Hepatocyte (in vitro differentiated cells): ENCODE measurements at places on chromosomes 12 and 14. TPM values are rescaled to one million over a fixed set of nuclear protein-coding genes. Genes with fewer than 3 reads are reported as not detected.
A peak's percentile ranks its signal among the peaks of the same experiment; 100 is the strongest.

GRCh38 chr14:97380539-97380941 is 583.4 kb downstream of the VRK1 start:
- DNase-seq = peak; percentile 33

GRCh38 chr12:72084061-72084460 is 145.4 kb downstream of the TPH2 start:
- no peak for DNase-seq

GRCh38 chr12:96902076-96902475 is 5.0 kb upstream of the NEDD1 start:
- no peak for DNase-seq

GRCh38 chr14:28952161-28952560 is 185.6 kb downstream of the FOXG1 start:
- no peak for DNase-seq

Gene FAM181A
- not detected in 2 replicates for total RNA-seq

Gene FOS
- total RNA-seq = 657 and 865 TPM in 2 replicates

DNA sequence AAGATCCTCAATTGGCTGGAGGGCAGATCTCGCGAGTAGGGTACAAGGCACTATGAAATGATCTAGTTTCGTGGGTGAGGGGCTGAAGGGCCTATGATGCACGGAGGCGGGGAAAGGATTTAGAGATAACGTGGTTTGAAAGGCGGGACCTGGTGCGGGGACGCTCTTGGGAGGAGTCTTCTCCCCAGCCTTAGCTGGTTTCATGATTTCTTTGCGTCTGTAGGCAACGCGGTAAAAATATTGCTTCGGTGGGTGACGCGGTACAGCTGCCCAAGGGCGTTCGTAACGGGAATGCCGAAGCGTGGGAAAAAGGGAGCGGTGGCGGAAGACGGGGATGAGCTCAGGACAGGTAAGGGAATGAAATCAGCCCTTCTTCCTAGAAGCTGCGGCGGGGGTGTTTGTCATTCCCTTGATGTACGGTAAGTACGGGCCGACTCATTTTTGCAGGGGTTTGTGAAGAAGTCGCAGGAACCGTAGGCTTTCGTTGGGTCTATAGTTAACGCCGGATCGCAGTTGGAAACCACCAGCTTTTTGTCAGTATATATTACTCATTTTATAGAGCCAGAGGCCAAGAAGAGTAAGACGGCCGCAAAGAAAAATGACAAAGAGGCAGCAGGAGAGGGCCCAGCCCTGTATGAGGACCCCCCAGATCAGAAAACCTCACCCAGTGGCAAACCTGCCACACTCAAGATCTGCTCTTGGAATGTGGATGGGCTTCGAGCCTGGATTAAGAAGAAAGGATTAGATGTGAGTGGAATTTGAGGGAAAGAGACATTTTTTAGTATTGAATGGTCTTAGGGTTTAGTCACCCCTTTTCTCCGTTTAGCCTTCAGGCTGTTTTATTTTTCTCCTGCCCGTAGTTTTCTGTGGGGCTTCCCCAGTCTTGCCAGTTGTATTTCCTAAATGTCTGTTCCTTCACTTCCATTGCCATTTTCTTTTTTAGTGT is 602 bp downstream of the APEX1 start:
- DNase-seq = peak; percentile 89

Gene NPFF
- not detected in 2 replicates for total RNA-seq

Gene LRP1
- total RNA-seq = 48.5 and 76.8 TPM in 2 replicates

Gene AP5M1
- 35.8 and 38.3 TPM in 2 replicates for total RNA-seq

Gene SALL2
- 9.6 and 11.8 TPM in 2 replicates for total RNA-seq

Gene ACVRL1
- 4.6 and 11.6 TPM in 2 replicates for total RNA-seq

Gene SERPINA12
- 0.60 TPM in 1 of 2 replicates, not detected in the other for total RNA-seq

GRCh38 chr14:65211341-65211987 is 109.1 kb upstream of the MAX start:
- DNase-seq = peak; percentile 29

- DNase-seq = no peak
Measured at GRCh38 chr14:77120771-77121743, 20.5 kb downstream of the ZDHHC22 start.

GRCh38 chr12:57826966-57827365 is 8.4 kb upstream of the AVIL start:
- DNase-seq = no peak

GRCh38 chr14:41650802-41651201 is 44.1 kb downstream of the LRFN5 start:
- no peak for DNase-seq

Gene RNASE1
- total RNA-seq = 61.0 and 84.5 TPM in 2 replicates

- DNase-seq = no peak
Measured at GRCh38 chr14:91388551-91388975, 29.1 kb downstream of the CCDC88C start.

DNA sequence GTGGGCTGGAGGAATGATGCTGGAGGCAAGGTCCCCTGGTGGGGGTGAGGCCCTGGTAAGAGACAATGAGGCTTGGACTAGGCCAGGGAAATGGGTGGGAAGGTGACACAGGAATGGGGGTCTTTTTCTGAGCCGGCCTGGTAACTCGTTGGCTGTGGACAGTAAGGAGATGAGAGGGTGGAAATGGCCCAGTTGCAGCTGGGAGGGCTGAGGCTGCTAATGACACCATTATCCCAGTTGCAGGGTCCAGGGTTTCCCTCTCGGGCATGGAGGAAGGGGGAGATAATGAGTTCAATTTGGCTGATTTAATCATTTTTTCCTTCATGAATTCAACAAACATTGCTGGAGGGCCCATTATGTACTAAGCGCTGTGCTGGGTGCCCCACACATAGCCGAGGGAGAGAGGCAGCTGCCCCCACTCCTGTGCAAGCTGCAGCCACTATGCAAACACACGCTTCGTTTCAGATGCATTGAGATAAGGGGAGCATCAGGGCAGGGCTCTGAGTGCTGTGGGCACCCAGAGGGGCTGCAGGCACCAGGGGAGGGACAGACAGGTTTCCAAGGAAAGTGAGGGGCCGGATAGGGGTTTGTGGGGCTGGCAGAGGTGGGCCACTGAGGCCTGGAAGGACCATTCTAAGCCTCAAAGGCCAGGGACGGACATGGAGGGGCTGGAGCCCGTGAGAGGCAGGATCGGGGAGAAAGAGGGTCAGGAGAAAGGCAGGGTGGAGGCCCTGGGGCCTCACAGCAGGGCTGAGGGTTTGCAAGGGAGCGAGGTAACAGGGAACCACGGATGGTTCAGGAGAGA is 43.2 kb upstream of the MEG3 start:
- DNase-seq = no peak

Gene CLEC6A
- total RNA-seq = not detected in 2 replicates

Gene DAAM1
- 23.1 and 23.7 TPM in 2 replicates for total RNA-seq

GRCh38 chr12:54182981-54183380 is 5.8 kb downstream of the SMUG1 start:
- no peak for DNase-seq

Gene OS9
- total RNA-seq = 303 and 366 TPM in 2 replicates

GRCh38 chr14:75715926-75716780 is 55.1 kb downstream of the TTLL5 start:
- no peak for DNase-seq

Gene PNN
- 30.9 and 34.8 TPM in 2 replicates for total RNA-seq

GRCh38 chr14:72515779-72516770 is 377.8 kb downstream of the DPF3 start:
- no peak for DNase-seq

DNA sequence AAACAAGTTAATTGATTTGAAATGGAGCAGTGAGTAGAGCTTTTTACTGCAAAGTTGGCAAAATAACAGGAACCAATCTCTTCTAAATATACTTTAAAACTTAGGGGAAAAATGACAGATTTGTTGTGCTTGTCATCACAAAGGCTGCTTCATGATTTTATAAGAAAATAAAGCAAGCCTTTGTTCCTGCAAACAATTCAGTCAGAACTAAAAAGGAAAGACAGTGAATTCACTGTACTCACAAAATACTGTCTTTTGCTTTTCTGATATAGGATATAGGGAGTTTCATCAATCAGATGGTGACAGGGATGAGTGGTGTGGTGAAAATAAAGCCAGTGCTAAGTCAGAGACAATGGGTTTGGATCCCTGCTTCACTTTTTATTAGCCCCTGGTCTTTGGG is 126.0 kb downstream of the HELB start:
- no peak for DNase-seq

GRCh38 chr12:20557096-20557495 is 138.0 kb upstream of the SLCO1C1 start:
- DNase-seq = no peak

Gene SOAT2
- 18.9 and 21.8 TPM in 2 replicates for total RNA-seq

DNA sequence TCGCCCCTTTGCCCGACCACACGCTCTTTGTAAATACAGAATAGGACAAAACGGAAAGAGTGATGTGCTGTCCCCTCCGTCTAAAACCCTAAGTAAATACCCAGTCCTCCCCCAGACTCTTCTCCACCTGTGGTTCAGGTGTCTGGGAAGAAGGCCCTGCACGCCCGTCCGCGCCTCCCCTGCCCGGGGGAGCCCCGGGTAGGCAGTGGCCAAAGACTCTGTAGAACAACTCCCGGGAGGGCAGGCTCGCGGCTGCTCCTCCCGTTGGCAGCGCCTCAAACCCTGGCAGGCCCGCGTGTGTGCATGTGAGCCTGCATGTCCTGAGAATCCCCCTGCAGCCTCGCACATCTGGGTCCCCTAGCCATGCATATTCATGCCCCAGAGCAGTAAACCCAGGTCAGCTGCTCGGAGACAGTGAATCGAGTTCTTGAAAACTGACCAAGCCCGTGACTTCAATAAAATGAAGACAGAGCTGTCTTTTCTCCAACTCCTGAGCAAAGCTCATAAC is 165.8 kb downstream of the MON2 start:
- DNase-seq = peak; percentile 55

Gene SLC41A2
- 42.8 and 48.2 TPM in 2 replicates for total RNA-seq

Gene STK38L
- total RNA-seq = 34.2 and 36.7 TPM in 2 replicates

DNA sequence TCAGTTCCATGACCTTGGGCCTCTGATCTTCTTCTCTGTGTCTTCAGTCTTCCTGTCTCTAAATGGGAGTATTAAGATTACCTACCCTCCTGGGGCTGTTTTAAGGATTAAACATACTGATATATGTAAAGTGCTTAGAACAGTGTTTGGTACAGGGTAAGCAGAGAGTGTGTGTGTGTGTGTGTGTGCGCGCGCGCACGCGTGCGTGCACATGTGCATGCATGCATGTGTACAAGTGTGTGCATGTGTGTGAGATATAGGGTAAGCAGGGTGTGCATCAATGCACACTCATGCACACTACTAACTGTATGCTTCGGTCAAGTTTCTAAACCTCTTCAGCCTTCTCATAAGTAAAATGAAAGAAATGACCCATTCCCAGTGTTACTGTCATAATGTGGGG is 196.6 kb downstream of the NTF3 start:
- DNase-seq = no peak

GRCh38 chr12:13350946-13351345 is 154.4 kb downstream of the EMP1 start:
- DNase-seq = no peak

Gene AMN
- total RNA-seq = 157 and 169 TPM in 2 replicates

DNA sequence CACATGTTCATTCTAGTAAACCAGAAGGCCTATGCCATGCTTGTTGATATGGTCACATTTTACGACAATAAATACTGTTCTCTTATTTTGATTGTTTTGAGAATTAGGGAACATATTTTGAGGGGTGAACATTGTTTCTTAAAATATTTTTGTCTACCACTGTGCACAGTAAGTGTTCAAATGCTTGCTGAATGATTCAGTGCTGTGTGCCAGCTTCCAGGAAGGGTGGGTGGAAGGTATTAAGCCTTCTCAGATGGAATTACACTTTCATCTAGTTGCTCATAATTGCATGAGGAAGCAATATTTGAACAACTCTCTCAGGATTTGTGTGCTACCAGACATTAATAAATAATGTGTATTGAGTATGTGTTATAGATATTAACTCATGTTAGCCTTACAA is 15.5 kb upstream of the TMX1 start:
- no peak for DNase-seq

- peak; percentile 89 for DNase-seq
Measured at GRCh38 chr12:72346363-72346944, 74.3 kb downstream of the TRHDE start.

- peak; percentile 82 for DNase-seq
Measured at GRCh38 chr14:68598621-68599447, 194.0 kb downstream of the ZFP36L1 start.

Gene BEGAIN
- total RNA-seq = 0.56 and 1.4 TPM in 2 replicates

Gene CPSF2
- total RNA-seq = 39.6 and 47.6 TPM in 2 replicates

DNA sequence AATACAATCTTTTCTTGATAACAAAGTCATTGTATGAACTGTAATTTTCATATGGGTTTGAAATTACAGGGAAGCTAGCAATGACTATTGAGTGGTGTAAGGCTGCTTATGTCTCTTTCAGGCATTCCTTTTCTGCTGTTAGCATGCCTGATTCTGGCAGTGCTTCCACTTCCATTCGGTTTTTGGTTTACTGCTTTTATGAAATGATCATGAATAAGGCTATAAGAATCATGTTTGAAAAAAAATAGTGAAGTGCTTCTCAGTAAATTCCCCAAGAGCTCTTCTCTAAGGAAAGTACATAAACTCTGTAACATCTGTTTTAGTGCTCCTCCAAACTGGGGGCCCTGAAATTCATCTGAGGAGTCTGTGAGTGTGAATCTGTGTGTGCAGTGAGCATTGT is 434.0 kb upstream of the RGS6 start:
- no peak for DNase-seq

- DNase-seq = no peak
Measured at GRCh38 chr12:74725154-74725553, 187.5 kb downstream of the ATXN7L3B start.

- DNase-seq = no peak
Measured at GRCh38 chr14:53880761-53881160, 75.9 kb downstream of the BMP4 start.

DNA sequence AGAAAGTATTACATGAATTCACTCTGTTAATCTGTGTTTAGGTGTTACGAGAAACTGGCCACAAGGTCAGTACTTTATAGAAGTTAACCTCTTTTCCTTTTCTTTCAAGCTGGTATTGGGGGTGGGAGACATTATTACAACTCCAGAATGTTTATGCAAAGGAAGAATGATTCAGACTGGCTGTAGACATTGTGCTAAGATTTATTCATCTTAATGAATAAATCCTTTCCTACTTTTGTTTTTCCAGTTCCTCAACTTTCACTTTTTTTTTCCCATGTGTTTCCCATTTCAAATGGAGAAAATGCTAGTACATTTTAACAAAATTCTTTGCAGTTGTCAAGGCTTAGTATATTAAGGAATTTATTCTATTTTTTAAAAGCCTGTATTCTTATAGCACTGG is 1.3 kb downstream of the OTOGL start:
- no peak for DNase-seq

Gene FAM90A1
- total RNA-seq = not detected in 2 replicates

DNA sequence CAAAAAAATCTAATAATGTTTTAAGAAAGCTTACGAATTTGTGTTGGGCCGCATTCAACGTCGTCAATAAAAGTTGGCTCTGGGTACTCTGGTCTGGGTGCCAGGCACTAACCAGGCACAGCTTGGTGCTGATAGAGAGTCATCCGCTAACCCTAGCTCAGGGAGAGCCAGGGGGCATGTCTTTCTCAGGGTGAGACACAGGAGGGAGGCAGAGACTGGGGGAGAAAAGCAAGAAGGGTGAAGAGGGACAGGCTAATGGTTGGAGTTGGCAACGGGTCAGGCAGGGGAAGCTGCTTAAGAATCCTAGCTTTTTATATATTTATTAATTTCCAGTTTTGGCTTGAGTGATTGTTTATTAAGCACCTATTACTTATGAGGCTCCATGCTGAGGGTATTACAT is 105.0 kb downstream of the CMKLR1 start:
- no peak for DNase-seq

Gene EXOC3L4
- 12.4 and 35.3 TPM in 2 replicates for total RNA-seq
